C1 segment of cervical spinal cord (tissue), 14 donors: ENCODE measurements at places on chromosomes 4 and X.
A peak's percentile ranks its signal among the peaks of the same experiment; 100 is the strongest.

- DNase-seq = no peak
Measured at GRCh38 chr4:101952985-101953384, 162.5 kb downstream of the BANK1 start.

DNA sequence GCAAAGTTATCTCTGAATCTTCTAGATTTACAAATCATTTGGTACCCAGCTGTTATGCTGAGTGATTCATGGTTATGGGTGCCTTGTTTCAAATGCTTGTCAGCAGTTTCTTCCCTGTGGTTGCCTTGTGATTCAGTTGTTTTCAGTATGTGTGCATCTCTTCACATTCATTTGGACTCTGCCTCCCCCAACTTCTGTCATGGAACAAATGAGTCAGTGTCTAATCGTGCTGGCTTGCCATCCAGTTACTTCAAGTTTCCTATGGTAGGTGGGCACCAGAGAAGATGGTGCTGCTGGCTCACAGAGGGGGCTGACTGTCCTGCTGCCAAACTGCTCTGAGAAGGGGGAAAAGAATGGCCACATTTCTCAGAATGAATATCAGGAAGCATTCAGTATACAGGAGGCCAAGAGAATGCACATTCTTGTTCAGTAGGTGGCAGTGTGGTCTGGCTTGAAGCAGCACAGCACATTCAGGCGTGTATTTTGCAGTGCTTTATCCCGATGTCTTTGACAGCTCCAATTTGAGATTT, 260.9 kb downstream of the GLUD2 start:
- peak; percentile 0 for DNase-seq

- DNase-seq = no peak
Measured at GRCh38 chrX:76148041-76148665, 24.7 kb upstream of the PBDC1 start.

GRCh38 chrX:1502241-1502640, 34.7 kb downstream of the P2RY8 start:
- DNase-seq = no peak

DNA sequence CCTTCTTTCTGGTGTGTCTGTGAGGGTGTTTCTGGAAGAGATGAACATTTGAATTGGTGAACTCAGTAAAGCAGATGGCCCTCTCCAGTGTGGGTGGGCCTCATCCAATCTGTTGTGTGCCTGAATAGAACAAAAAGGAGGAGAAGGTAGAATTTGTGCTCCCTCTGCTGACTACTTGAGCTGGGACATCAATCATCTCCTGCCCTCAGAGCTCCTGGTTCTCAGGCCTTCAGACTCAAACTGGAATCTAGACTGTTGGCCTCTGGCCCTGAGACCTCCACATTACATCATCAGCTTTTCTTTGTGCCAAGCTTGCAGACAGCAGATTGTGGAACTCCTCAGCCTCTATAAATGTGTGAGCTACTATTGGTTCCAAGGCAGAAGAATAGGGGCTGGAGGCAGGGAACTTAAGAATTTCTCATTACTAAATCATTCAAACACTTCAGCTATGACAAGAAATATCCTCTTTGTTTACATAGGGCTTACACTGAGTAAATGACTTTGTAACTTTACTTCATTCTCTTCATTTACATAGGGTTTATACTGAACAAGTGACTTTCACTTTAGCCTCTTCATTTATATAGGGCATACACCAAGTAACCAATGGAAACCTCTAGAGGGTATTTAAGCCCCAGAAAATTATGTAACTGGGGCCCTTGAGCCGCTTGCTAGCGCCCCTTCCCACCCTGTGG, 86.9 kb upstream of the NWD2 start:
- DNase-seq = no peak

- peak; percentile 48 for DNase-seq
Measured at GRCh38 chrX:155263854-155264628, at the start of gene RAB39B. RAB39B (minus strand) TSS chrX:155264491; CDS start chrX:155264288, 203 bp downstream.

DNA sequence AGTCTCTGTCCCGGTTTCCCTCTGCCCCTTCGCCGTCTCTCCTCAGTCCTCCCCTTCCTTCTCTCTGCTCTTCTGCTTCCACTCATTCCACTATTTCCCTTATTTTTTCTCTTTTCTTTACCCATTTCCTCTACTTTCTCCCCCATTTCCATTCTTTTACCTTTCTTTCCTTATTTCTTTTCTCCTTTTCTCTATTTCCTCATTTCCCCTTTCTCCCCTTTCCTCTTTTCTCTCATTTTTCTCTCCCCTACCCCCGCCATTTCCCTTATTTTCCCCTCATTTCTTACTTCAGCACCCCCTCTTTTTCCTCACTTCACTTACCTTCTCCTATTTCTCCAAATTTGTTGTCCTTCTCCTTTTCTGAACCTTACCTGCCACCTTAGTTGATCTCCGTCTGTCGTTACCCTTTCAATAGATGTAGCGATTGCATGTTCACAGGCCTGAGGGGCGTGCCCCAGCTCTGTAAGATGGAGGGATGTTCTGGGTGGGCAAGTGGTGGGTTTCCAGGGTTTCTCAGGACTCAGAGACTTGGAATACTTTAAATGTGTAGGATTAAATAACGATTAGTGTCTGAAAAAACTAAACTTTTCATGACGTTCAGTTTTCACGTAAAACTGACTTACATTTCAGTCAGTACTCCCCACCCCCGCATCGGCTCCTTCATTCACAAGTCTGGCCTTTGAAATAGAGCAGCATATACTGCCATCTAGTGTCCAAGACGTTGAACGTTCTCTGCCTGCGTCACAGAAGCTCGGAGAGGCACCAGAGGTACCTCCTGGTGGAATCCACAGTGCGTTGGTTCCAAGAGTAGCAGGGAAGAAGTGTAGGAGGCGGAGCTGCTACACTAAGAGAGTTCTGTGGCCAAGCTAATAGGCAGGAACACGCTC, 641 bp upstream of the NCBP2L start:
- DNase-seq = peak; percentile 31

GRCh38 chrX:68822641-68823410, 6.0 kb upstream of the EFNB1 start:
- DNase-seq = no peak

- DNase-seq = no peak
Measured at GRCh38 chr4:55507612-55508011, 39.1 kb downstream of the CLOCK start.

- no peak for DNase-seq
Measured at GRCh38 chr4:15749001-15749400, 29.1 kb upstream of the CD38 start.

DNA sequence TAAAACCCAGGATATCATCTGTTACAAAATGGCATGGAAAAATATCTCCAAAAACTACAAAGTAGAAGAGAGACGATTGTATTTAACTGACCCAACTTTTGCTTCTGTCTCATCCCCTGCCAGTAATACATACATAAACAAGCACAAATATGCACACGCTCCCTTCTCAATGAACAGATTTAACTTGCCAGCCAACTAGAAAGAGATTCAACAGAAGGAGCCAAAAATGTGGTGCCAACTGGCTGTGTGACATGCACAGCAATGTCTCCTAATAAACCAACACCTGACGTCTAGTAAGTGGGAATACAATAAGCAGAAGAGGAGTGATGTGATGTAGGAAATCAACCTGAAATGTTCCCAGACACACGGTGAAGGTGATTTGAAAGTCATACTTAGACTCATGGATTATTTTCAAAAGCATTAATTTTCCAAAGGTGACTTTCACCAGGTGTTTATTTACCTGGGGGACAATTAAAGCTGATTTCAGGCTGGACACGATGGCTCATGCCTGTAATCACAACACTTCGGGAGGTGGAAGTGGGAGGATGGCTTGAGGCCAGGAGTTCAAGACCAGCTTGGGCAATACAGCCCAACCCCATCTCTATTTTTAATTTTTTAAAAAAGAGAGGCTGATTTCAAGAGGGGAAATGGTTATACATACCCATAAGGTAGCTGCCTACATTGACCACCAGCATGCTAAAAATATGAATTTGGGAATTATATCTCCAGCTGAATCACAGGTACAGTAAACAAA, 33.7 kb downstream of the SH3RF1 start:
- DNase-seq = no peak

DNA sequence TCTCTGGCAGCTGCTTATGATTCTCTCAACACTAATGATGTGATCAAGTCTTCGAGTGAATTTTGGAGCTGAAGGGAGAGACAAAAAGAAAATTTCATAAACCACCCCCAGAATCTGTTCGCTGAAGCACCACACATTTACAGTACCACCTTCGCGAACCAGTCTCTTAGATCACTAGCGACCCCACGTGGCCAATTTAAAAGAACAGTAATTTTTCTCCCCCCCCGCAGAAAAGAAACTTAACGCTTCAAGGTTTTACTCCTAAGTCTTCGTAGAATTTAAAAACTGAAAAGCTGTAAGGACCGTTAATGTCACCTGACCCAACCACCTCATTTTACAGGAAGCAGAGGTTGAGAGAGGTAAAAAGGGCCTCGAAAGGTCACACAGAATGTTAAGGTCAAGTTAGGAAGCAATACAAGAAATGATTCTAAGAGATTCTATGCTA, 187.5 kb downstream of the QDPR start:
- DNase-seq = no peak

DNA sequence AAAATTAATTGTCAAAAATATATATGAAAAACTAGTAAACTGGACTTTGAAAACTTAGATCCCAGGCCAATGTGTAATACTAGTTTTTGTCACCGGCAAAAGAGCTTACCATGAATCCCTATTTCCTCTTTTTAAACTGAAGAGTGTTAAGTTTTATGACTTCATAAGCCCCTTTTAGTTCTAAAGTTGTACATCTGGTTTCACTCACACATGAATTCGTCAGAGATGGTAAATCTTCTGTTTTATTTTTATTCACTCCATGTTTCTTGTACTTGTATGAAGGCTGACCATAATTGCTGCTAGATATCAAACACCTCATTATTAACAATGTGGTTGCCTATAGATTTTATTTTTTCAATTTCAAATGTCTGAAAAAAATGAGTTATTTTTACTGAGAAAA, 827.9 kb downstream of the PCDH7 start:
- no peak for DNase-seq

DNA sequence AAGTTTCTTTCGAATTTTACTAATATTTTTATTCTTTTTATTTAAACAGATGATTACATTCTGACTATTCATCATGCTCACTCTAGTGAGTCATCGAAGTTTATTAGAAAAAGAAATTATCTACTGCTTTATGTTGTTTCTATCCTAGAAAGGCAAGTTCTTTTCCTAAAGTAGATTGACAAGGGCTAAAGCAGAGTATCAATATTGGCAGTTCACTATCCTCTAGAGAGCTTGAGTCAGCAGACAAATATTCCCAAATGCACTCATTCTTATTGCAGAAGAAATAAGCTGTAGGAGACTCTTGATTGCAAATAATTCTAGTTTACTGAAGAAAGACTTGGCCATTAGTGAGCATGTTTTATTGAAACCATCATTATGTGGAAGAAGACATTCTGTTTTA, 911.8 kb downstream of the CENPC start:
- DNase-seq = no peak

DNA sequence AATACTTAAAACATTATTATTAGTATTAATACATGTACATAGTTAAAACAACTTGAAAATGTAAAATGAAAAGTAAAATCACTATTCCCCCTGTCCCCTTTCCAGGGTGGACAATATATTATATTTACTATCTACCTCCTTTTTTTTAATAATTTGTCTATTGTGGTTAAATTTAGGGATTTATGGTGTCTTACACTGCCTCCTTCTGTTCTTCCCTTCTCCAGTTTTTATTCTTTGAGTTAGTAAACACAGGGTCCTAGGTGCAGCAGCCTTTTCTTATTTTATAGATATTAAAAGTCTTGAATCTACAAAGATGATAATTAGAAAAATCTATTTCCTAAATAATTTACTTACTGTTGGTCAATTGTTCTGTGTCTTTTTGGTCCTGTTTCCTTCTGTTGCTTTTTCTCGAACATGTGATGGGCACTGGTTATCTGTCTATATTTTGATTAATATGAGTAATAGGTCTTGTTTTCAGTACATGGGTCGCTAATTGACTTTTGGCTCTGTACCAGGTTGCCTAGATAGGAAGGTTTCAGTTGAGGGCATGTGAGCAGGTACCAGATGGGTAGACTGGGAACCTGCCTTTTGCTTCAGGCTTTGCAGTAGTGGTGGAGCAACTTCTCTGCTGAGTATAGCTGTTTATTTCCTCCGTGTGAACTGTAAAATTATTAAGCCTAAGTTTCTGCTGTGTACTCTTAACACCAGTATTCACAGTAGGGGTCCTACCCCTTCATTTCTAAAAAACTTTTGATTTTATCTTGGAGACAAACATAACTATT, 1.1 kb downstream of the NUDT9 start:
- peak; percentile 28 for DNase-seq

DNA sequence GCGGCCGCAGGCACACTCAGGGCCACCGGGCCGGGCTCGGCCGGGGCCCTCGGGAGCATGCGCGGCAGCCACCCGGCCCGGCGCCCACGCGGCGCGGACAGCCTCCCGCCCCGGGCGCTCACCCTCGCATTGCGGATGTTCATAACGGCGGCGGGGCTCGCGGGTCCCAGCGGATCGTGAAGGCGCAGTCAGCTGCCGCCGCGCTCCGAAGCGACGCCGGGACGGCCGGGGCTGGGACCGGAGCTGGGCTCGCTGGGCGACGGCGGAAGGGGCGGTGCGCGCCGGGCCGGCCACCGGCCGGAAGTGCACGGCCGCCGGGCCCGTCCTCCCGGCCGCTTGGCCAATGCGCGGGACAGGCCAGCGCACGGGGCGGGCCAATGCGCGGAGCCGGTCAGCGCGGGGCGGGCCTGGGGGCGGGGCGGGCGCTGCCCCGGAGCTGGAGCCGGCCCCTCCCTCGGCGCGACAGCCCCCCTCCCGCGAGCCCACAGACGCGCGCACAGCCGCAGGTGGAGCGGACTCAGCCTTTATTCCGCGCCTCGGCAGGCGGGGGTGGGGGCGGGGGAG, at the start of gene NAA10:
Gene NAA10, minus strand, starts transcription at position 276 of the 564 bp plus-strand sequence. Its CDS starts 133 bp downstream, at position 143.
- DNase-seq = peak; percentile 84

GRCh38 chr4:6023731-6024130, 5.5 kb upstream of the C4orf50 start:
- no peak for DNase-seq

DNA sequence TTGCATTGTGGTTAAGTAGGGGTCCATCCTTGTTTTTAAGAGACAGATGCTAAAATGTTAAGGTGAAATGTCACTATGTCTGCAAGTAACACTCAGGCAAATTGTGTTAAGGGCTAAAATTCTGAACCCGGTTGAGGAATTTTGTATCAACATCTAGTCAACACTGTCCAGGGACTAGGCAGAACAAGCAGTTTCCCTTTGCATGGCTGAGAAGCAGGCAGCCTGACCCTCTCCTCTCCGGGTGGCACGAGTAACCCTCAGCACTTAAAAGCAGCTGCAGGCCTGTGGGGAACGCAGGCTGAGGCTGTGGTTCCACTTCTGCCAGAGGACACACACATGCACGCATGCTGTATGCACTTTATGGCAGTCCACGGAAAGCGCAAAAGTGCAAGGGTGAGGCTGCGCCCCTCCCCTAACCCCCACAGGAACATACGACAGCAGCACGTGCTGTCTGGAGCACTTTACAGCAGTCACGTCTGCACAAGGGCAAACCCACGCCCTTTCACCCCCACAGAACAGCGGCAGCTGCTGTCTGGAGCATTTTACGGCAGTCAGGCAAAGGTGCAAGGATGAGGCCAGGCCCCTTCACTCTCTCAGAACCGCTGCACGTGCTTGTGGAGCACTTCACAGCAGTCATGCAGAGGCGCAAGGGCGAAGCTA, 619 bp upstream of the MPC1L start:
- DNase-seq = no peak

- no peak for DNase-seq
Measured at GRCh38 chr4:100099746-100100145, 90.5 kb downstream of the DDIT4L start.

- no peak for DNase-seq
Measured at GRCh38 chr4:73589261-73589847, 30.9 kb downstream of the RASSF6 start.
